ENCODE measurements at places on chromosomes 5 and 9. TPM values are rescaled to one million over a fixed set of nuclear protein-coding genes. Genes with fewer than 3 reads are reported as not detected.

GRCh38 chr9:24333629-24334028, 212.1 kb downstream of the IZUMO3 start:
- DNase-seq = no peak

- no peak for DNase-seq
Observed at GRCh38 chr9:101409079-101409477, 10.4 kb downstream of the ZNF189 start.

DNA sequence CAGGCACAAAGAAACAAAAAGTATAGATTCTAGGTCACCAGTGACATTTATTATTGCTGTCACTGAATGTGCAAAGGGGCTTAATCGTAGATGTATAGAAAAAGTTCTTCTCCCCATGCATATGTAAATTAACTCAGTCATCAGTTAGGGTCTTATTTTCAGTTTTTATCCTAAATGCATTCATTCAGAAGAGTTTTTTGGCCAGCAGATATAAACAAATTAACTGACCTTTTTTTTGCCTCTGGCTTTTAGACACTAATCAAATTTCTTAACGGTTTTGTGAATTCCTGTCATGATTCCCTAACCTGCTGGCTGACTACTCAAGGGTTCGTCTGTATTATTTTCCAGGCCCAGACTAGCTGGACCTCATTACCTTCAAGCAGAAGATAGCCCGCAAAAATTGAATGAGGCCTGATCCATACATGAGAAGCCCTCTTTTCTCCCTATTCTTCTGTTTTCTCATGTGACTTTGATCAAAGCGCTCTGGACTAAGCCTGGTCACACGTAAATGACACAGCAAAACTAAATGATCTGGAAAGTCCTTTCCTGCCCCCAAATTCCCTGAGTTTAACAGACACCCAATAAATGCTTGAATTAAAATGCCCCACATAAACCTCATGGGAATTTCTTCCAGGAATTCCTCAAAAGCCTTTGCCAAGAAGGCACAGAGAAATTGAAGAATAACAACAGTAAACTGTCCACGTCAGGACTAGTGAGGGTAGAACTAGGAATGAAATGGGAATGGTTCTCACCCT, 83.7 kb downstream of the MYO10 start:
- no peak for DNase-seq

- no peak for DNase-seq
Observed at GRCh38 chr9:78033870-78034269, 2.3 kb upstream of the GNAQ start.

- DNase-seq = no peak
Observed at GRCh38 chr5:72123764-72124376, 16.6 kb downstream of the MAP1B start.

DNA sequence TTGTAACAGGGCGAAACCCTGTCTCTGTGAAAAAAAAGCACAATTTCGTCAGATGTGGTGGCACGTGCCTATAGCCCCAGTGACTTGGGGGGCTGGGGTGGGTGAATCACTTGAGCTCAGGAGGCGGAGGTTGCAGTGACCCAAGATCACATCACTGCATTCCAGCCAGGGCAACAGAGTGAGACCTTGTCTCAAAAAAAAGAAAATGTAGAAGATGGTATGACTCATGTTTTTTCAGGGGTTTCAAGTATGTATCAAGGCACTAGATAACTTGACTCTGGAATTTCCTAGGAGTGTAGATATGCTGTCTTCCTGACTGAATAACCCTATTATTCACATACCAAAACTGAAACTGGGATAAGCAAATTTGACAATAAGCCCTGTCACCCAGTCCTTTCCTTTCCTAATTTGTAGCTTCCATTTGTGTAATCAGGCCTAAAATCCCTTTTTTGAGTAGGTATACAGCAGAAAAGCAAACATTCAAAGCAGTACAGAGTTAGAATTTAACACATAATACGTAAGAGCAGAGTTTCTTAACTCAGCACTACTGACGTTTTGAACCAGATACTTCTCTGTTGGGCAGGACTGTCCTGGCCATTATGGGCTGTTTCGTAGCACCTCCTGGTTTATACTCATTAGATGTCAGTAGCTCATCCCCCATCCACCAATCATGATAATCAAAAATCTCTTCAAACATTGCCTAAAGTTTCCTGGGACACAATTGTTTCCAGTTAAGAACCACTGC, 17.3 kb upstream of the ANKRD18B start:
- DNase-seq = no peak

DNA sequence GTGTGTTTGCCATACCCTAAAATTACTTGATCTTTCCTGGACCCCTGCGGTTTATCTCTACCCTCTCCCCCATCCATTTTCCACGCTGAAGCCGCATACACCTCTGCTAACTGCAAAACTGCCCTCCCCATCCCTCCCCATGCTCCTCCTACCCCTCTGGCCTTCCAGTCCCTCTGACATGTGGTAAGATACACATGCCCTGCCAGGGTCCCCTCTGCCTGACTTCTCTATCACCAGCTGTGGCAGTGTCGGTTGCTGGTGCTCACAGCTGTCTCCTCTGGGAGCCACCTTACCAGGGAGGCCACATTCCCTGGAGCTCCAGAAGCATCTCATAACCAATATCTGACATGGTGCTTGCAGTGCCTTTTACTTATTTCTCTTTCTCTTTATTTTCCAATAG, 58.9 kb upstream of the COL15A1 start:
- no peak for DNase-seq

DNA sequence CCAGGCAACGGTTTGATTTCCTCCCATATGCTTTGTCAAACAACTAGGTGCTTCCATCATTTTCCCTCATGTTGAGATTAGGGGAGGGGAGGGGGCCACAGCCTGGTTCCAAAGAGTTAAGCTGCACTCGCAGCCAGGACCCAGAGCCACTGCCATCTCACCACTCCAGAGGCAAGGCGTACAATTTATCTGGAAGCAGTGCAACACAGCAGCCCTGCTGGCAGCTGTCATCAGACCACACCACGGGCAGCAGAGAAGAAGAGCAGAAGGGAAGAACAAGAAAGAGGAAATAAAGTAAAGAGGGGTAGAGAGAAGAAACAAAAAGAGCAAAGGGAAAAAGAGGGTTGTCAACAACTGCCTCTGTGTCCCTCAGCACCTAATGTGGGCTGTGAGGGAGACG, 38.9 kb downstream of the MED27 start:
- no peak for DNase-seq

GRCh38 chr5:89204756-89205155, 321.8 kb upstream of the MEF2C start:
- no peak for DNase-seq

- no peak for DNase-seq
Observed at GRCh38 chr9:114545055-114545454, 39.8 kb upstream of the WHRN start.

- no peak for DNase-seq
Observed at GRCh38 chr5:99368726-99369125, 439.9 kb upstream of the CHD1 start.

- no peak for DNase-seq
Observed at GRCh38 chr5:39755452-39755851, 330.7 kb upstream of the DAB2 start.

DNA sequence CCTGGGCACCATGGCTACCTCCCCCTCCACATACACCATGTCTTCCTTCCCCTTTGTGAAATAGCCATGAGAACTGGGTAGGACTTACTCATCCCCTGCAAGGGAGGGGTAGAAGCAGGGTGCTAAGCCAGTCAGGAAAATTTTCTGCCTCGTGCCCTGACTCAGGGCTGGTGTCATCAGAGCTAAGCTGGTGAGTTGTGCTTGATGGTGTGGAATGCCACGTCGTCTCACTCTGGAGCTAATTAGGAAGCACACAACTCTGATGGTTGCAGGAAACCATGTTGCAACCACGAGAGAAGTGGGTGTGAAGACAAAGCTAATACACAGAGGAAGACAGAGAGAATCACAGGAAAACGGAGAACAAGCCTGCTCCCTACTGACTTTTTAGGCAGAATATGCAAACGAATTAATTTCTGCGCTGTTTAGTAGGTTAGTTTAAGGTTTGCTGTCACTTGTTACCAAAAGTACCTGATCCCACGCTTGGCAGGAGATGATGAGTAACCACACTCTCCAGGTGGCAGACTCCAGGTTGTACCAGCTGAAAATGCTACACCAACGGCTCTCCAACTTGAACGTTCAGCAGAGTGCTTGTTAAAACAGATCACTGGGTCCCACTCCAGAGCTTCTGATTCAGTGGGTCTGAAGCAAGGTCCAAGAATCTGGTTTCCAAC, 54.5 kb downstream of the STK10 start:
- no peak for DNase-seq

GRCh38 chr5:96968614-96969013, 32.7 kb downstream of the LNPEP start:
- DNase-seq = no peak

DNA sequence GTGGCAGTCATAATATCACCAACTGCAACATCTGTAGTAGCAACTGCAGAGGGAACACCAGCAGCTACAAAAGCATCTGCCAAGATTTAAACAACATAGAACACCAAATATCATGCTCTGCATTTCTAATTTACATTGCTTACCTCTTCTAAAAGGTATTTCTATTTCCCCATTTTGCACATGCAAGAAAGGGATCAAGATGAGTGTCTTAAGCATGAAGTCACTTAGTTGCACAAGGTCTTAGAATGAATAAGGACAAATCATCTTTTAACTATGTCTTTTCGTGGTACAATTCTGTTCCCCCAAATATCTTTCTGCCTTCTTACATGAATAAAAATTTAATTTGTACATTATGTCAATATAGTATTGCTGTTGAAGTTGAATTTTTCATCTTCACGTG, 1746.4 kb downstream of the EFNA5 start:
- DNase-seq = no peak

DNA sequence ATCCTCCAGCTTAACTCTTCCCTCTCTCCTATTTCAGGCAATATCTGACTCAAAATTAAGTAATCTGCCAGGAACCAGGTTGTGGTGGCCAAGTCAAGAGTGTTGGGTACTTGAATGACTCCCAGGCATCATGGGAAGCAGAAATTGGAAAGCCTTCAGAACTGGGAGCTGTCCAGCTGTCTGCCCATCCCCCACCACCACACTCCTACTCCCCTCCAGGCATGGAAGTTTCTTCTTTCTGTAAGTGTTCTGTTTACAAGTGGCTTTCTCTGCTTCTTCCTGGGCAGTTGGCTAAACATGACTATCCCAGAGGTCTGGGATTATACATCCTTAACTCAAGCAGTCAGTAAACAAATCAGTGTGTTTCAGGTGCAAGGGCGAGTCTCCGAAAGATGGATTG, 14.6 kb upstream of the PBX3 start:
- no peak for DNase-seq

DNA sequence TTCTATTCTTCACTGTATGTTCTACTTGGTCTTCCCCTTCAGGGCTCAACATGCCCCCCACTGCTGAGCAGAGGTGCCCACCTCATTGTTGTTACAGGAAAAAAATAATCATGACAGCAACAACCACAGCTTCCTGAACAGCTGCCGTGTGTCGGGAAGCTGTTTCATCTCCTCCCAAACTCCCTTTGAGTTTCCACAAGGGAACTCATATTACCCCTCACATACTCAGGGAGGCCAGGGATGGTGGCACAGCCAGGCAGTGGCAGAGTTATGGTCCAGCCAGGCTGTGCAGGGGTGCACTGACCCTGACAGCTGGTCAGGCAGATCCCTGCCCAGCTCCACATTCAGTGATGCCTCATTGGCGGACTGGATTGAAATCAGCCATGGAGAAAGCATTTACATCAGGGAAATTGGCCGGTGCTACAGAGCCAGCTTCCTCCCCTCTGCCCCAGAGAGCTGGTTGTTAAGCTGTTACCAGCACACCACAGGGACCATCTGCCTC, 37.3 kb downstream of the SARDH start:
- no peak for DNase-seq

GRCh38 chr5:139415221-139415861, 11.5 kb upstream of the SPATA24 start:
- no peak for DNase-seq

DNA sequence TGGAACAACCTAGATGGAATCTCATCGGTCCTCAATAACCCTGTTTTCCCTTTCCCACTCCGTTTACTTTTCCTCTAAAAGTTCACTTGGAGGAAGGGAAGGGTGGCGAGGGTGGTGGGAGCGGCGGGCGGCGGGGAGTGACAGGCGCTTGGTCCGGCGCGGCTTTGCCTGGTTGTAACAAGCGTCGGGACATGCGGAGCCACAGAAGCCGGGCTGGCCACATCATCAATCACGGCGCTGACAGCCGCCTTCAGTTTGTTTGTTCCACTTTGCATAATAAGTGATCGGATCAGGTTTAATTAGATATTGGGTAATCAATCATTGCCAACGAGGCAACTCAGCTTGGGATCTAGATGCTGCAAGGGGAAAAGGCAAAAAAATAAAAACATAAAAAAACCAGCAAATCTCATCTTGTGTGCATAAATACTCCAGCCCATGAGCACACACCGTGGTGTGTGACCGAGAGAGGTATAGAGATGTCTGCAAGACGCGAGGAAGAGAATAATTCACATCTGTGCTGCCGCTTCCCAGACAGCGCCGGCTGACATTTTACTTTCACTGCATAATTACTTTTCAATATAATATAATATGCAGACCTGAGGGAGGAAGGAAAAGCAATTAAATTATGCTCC, 396.2 kb upstream of the IRX4 start:
- DNase-seq = no peak

DNA sequence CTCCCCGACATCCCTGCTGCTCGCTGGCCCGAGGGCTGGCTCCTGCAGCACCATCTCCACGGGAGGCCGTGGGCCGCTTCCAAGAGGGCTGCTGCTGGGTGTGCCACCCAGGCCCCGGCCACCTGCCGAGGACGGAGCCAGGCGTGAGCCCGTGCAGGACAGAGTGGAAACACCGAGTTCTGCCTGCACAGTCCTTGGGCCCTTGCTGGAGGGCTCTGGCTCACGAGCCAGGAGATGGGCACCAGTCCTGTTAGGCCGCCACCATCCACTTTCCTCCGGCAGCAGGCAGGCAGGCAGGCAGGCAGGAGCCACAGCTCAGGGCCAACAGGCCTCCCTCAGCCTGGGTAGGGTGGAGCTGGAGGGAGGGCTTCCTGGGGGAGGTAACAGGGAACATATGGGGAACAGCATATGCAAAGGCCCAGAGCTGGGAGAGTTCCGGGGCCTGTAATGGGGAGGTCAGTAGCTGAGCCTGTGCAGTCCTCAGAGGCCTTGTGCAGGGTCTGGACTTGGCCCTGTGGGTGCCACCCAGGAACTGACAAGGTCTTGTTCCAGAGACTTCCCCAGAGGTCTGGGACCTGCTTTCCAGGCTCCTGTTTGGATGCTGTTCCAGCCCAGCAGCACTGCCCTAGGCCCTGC, 31.9 kb downstream of the RXRA start:
- no peak for DNase-seq

- DNase-seq = no peak
Observed at GRCh38 chr5:16888694-16889124, 47.4 kb downstream of the MYO10 start.

GRCh38 chr5:10592601-10593000, 28.7 kb downstream of the ANKRD33B start:
- DNase-seq = no peak

- DNase-seq = no peak
Observed at GRCh38 chr9:37949576-37949975, 45.6 kb upstream of the SLC25A51 start.

The BTNL8 gene
- total RNA-seq = not detected

The TAS2R1 gene
- not detected for total RNA-seq

The IFNA13 gene
- not detected for total RNA-seq

The GLE1 gene
- total RNA-seq = 17.4 TPM

The FOXE1 gene
- total RNA-seq = not detected

The HAPLN1 gene
- 114 TPM for total RNA-seq

The SLC34A1 gene
- not detected for total RNA-seq

The PCDHB9 gene
- 3.4 TPM for total RNA-seq

The FOCAD gene
- total RNA-seq = 38.4 TPM

The THBS4 gene
- total RNA-seq = 1.5 TPM

The MLANA gene
- not detected for total RNA-seq

The JAKMIP2 gene
- total RNA-seq = 1.8 TPM

The NEK6 gene
- 115 TPM for total RNA-seq

The MRRF gene
- 26.0 TPM for total RNA-seq

The ANXA6 gene
- 254 TPM for total RNA-seq

Data from osteocyte (in vitro differentiated cells).